ENCODE measurements at places on chromosomes 6 and 20. TPM values are rescaled to one million over a fixed set of nuclear protein-coding genes. Genes with fewer than 3 reads are reported as not detected.

PSMG4 gene
- total RNA-seq, result 32.2 TPM

C20orf202 gene
- total RNA-seq, result 0.41 TPM

HSPA1L gene
- 5.7 TPM for total RNA-seq

POLR1H gene
- total RNA-seq, result 15.5 TPM

GDAP1L1 gene
- 131 TPM for total RNA-seq

OPN5 gene
- not detected for total RNA-seq

DEFB121 gene
- not detected for total RNA-seq

NRN1 gene
- 9.8 TPM for total RNA-seq

GABRR1 gene
- total RNA-seq, result not detected

NKX2-2 gene
- 0.41 TPM for total RNA-seq

PGM3 gene
- 40.8 TPM for total RNA-seq

HLA-G gene
- not detected for total RNA-seq

KHDC1L gene
- total RNA-seq, result 1.2 TPM

CLIC1 gene
- 26.1 TPM for total RNA-seq

DNAH8 gene
- under 0.01 TPM for total RNA-seq

MUCL3 gene
- total RNA-seq, result not detected

SRSF12 gene
- 36.7 TPM for total RNA-seq

GATA5 gene
- total RNA-seq, result not detected

TRAPPC3L gene
- under 0.01 TPM for total RNA-seq

SLPI gene
- total RNA-seq, result 0.41 TPM

PNPLA1 gene
- not detected for total RNA-seq

FKBP1C gene
- 0.41 TPM for total RNA-seq

PLCG1 gene
- total RNA-seq, result 91.3 TPM

MAPK13 gene
- 1.2 TPM for total RNA-seq
